Left renal pelvis (tissue), 4 donors: ENCODE measurements at places on chromosomes 3 and 15. TPM values are rescaled to one million over a fixed set of nuclear protein-coding genes. Genes with fewer than 3 reads are reported as not detected.

The ZNF774 gene
- 4.8 TPM for polyA plus RNA-seq

The TGM5 gene
- polyA plus RNA-seq, result not detected

The UNC13C gene
- polyA plus RNA-seq, result 10.0 TPM

The SLITRK3 gene
- polyA plus RNA-seq, result 0.34 TPM

The LYZL4 gene
- polyA plus RNA-seq, result not detected

The CCR3 gene
- polyA plus RNA-seq, result not detected

The CRYGS gene
- 5.9 TPM for polyA plus RNA-seq

The CYP1A2 gene
- polyA plus RNA-seq, result 0.12 TPM

The COMMD4 gene
- polyA plus RNA-seq, result 109 TPM

The IDH2 gene
- polyA plus RNA-seq, result 198 TPM

The TNFSF10 gene
- 8.4 TPM for polyA plus RNA-seq

The ERC2 gene
- 5.3 TPM for polyA plus RNA-seq

The IMPG2 gene
- polyA plus RNA-seq, result 0.70 TPM

The DNAJC13 gene
- polyA plus RNA-seq, result 44.5 TPM

The CDC25A gene
- 11.5 TPM for polyA plus RNA-seq

The IGSF10 gene
- 2.9 TPM for polyA plus RNA-seq

The CCR1 gene
- polyA plus RNA-seq, result 1.7 TPM

The SEMA7A gene
- 6.6 TPM for polyA plus RNA-seq

The ZNF717 gene
- 14.9 TPM for polyA plus RNA-seq

The CHMP2B gene
- polyA plus RNA-seq, result 51.9 TPM

The VEPH1 gene
- polyA plus RNA-seq, result 53.9 TPM

The CAND2 gene
- polyA plus RNA-seq, result 12.4 TPM

The C3orf20 gene
- 0.15 TPM for polyA plus RNA-seq

The EHHADH gene
- 25.3 TPM for polyA plus RNA-seq

The KNL1 gene
- 18.2 TPM for polyA plus RNA-seq

The THAP10 gene
- 6.7 TPM for polyA plus RNA-seq

The GTF2A2 gene
- 125 TPM for polyA plus RNA-seq

The TRH gene
- polyA plus RNA-seq, result 0.45 TPM

The RRP9 gene
- 12.1 TPM for polyA plus RNA-seq

The CPOX gene
- 23.7 TPM for polyA plus RNA-seq

The KCNH8 gene
- polyA plus RNA-seq, result 1.2 TPM

The RNF13 gene
- polyA plus RNA-seq, result 101 TPM
